ENCODE measurements at places on chromosomes 16 and 17.

- DNase-seq: no peak
Measured at GRCh38 chr16:72481419-72481818, 309.5 kb upstream of the PMFBP1 start.

- DNase-seq: no peak
Measured at GRCh38 chr16:74487634-74488495, 66.6 kb upstream of the CLEC18B start.

GRCh38 chr16:76882105-76882504 is 308.9 kb upstream of the MON1B start:
- DNase-seq: no peak

DNA sequence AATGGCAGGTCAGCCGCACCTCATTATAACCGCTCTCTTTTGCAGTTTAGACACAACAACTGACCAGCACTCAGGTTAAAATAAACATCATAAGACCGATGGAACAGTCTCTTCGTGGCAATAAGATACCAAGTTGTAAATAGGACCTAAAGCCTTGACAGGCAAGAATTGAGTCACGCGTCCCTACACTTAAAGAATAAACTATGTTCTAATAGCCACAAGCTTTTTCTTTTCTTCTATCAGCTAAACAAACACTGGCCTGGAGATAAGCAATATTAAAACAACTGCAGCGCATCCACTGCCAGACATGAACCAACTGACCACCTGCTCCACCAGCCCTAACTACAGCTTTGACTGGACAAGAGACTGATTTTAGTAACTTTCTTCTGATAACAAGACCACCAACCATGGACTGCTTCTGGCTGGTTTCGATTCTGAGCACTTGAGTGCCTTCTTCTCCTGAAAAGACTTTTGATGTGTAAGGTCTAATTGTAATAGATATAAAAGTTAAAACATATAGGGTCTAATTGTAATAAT is 17.5 kb downstream of the SLFN12L start:
- DNase-seq: no peak

DNA sequence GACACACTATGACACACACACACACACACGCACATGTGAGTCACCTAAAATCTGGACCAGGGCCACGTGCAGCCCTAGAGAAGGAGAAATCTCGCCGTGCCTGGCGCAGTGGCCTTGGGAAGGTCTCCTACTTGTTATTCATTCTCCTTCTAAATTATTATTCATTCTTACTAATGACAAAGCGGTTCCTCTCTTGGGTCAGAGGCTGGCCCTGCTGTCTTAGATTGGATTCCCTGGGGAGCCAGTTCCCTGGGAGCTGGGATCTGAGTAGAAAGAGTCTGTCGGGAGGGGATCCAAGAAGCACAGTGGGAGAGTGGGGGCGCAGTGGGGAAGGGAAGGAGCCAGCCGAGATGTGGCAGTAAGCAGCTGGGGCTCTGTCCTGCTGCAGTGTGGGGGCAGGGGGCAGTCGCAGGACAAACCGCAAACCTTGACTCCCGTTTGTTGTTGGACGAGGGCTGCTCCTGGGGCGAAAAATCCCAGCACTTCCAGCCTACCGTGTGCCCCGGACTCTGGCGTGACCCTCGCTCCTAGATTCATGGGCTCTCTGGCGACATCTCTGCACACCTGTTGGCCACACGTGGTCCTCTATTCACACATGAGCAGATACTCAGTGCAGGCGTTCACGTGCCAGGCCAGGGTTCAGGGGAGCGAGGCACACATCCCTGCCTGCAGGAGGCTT is 18.7 kb upstream of the JPH3 start:
- DNase-seq: no peak

DNA sequence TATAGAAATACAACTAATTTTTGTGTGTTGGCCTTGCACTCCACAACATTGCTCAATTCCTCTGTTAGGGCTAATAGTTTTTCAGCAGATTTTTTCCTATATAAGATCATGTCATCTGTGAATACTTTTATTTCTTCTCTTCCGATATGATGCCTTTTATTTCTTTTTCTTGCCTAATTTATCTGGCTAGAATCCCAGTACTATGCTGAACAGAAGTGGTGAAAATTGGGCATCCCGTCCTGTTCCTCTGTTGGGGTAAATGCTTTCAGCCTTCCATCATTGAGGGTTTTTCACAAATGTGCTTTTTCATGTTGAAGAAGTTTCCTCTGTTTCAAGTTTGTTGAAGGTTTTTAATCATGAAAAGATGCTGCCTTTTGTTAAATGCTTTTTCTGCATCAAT is 22.7 kb upstream of the TNFRSF13B start:
- peak; percentile 24 for DNase-seq

DNA sequence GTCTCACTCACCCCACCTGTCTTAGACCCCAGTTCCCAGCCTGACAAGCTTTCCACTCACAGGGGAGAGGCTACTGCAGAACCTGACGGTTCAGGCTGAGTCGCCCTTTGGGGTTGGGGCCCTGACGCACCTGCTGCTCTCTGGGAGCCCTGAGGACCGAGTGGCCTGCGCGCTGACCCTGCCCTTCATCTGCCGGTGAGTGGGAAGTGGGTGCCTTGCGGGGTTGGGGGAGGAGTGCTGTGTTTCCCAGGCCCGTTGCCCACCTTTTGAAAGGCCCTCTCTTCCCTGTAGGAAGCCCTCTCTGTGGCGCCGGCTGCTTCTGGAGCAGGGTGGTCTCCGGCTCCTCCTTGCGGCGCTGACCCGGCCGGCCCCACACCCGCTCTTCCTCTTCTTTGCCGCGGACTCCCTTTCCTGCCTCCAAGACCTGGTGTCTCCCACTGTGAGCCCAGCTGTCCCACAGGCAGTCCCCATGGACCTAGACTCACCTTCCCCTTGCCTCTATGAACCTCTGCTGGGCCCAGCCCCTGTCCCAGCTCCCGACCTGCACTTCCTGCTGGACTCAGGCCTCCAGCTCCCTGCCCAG is 6.1 kb upstream of the TGFB1I1 start:
- DNase-seq: no peak

DNA sequence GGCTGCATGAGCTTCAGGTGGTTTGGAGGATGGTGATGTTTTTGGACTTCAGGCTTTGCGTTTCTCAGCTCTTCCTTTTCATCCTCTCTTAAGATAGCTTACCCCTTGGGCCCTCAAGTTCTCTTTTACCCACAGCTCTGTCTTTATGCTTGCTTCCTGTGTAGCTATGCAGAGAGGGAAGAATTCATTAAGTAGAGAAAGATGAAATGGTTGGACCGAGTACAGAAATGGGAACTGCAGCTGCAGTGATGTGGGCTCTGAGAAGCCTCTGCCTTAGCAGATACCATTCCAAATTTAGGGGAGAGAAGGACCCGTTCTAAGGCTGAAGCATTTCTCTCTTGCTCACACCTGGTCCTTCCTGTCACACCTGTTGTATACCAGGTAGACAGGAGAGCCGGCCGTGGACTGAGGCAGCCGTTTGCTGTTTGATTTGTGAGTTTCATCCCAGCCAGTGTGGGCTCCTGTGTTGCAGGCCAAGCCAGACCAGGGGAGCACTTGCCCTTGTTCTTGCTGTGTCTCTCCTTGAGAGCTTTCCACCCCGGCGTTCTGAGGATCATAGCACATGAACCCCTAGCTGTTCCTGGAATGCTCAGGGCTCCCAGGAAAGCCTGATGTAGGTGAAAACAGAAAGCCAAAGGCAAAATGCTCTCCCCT is 392.7 kb downstream of the CPPED1 start:
- DNase-seq: no peak

- no peak for DNase-seq
Measured at GRCh38 chr17:36862116-36862920, 75.0 kb upstream of the LHX1 start.

Measured in umbilical cord (tissue), 2 donors.